ENCODE measurements at places on chromosomes 5 and 9. TPM values are rescaled to one million over a fixed set of nuclear protein-coding genes. Genes with fewer than 3 reads are reported as not detected.

GRCh38 chr5:131607418-131607817 is 27.6 kb downstream of the RAPGEF6 start:
- DNase-seq = no peak

Gene DBH
- 1.0 TPM for polyA plus RNA-seq

GRCh38 chr5:5822729-5823257 is 400.3 kb downstream of the ICE1 start:
- DNase-seq = no peak

DNA sequence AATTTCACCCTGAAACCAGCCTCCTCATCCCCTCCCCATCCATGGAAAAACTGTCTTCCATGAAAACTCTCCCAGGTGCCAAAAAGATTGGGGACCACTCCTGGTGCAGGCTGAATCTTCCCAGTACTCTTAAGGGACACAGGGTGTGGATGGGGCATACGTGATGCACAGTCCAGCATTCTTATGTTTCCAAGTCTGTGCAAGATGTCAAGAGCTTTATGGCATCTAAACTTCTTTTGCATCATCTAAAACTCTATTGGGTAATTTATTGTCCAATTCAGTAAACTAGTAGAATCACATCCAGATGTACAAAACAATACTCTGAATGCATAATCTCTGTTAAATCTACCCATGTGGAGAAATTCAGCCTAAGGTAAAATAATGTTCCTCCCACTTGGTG is 9.3 kb upstream of the FGD3 start:
- no peak for DNase-seq

Gene FGF1
- polyA plus RNA-seq = 17.3 TPM

Gene SLC25A2
- polyA plus RNA-seq = not detected

DNA sequence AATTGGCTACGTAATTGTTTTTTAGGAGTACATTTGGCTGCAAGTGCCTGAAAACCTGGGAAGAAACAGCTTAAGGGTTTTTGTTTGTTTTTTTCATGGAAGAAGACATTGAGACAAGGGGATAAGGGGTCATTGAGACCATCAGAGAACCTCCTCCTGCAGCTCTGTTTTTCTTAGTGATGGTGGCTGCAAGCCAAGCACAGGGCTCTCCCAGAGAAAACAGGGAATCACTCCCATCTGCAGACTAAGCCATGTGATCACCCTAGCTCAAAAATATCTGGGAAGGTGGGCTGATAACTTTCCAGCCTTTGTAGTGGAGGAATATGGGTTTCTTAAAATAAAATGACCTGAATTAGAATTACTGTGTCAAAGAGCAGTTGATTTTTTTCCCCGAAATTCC is 25.1 kb downstream of the PALM2AKAP2 start:
- DNase-seq = no peak

Gene ASTN2
- 17.5 TPM for polyA plus RNA-seq

- DNase-seq = no peak
Observed at GRCh38 chr9:27344776-27345175, 47.8 kb upstream of the EQTN start.

DNA sequence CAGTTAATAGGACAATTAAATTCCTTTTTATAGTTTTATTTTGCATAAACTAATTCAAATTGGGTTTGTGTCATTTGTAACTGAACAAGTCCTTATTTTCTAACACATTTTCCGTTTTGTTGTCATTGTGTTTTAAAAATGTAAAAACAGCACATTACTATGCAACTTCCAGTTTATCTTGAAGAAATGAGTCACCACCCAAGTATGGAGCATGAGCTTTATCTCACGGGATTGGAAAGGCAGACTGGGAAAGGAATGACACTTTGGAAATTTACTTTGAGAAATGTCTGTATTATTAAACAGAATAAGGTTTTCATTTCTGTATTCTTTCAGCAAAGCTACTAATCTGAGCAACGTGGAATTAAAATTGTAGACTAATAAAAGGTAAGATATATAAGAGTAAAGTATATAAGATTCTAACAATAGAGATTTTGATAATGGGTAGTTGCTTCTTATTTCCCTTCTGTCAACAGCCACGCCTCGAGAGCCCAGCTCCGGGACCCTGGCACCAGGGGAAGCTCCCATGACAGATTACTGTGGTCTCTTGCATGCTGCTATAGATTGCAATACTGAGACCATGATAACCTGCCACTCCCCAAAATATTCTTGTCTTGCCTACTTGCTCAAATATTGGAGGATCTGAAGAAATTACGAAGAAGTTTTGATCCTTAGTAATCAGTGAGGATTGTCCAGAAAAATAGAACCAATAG is 433.1 kb downstream of the CHSY3 start:
- DNase-seq = no peak

DNA sequence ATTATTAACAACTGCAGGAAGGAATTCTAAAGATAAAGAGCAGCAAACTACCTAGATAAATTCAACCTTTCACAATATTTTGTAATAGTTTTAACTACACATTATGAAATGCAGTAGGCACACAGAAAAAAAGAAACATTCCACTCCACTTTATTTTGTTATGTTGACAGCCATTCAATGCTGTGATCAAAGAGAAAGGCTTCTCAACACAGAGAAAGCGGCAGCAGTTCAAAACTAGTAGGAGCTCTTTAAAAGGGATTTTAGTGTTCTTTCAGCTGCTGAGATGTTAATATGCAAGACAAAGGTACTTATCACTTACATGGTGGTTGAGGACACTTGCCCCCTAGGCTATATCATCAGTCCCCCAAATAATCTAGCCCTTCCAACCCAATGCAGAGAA is 11.6 kb downstream of the CEMIP2 start:
- no peak for DNase-seq

GRCh38 chr9:97293207-97293721 is 14.2 kb upstream of the CCDC180 start:
- DNase-seq = peak; percentile 34

DNA sequence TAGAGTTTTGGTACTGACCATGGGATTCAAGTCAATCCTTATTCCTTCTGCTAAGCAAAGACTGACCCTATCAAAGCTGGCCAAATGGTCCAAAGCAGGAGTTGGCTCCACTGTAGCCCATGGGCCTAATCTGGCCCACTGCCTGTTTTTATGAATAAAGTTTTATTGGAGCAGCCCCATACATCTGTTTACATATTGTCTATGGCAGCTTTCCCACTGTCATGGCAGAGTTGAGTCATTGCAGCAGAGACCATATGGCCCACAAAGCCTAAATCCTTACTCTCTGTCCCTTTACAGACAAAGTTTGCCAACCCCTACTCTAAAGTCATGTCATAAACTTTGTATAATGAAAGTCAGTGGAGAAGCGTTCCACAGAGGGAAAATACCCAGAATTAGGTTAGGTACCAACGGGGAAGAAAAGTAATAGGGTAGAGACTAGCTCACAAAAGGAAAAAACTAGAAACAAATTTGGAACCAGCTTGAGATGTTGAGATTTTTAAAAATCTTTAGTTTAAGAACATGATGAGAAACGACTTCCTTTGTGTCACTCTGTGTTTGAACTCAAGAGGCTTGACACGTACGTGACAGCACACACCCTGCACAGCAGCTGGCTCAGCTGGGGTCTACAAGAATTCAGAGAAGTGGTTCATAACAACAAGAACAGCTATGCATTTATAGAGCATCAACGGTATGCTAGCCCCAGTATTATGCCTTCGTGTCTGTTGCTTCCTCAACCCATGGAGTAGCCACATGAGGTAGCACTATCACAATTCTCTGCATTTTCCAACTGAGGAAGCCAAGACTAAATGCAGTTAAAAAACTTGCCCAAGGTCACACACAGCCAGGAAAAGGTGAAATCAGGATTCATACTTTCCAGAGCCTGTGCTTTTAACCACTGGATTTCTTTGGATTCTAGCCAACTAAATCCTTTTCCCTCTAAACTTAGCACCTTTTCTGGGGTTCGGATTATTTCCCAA is 198.9 kb upstream of the WWC1 start:
- DNase-seq = no peak

- DNase-seq = no peak
Observed at GRCh38 chr5:98877600-98877999, 51.2 kb downstream of the CHD1 start.

- DNase-seq = no peak
Observed at GRCh38 chr5:135054546-135054945, 20.5 kb upstream of the PITX1 start.

DNA sequence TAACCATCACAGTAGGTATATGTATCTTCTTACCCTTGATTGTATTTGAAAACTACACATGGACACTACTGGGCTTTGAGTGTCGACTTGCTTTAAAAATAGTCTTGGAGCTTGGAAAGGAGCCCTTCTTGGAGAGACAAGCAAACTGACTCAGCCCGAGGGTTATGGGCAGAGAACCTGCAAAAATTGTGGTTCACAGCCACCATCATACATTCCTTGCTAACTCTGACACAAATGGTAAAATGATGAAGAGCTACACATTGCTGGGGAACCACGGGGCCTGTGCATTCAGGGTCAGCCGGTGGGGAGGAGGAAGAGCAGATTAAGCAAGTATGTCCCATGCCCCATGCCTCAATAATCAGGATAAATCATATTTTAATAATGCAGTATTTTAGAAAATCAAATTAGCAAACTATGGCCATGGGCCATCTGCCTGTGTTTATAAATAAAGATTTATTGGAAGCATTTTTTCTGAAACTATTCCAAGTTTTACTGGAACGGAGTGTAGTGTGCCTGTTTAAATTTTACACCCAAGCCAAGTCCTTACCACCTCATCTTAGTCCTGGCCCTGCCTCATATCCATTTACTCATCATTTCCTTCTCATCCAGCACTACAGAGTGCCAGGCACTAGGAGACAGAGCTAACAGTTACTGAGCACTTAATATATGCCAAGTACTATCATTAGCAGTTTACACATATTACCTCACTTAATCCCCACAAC is 195.7 kb downstream of the PALM2AKAP2 start:
- DNase-seq = no peak

DNA sequence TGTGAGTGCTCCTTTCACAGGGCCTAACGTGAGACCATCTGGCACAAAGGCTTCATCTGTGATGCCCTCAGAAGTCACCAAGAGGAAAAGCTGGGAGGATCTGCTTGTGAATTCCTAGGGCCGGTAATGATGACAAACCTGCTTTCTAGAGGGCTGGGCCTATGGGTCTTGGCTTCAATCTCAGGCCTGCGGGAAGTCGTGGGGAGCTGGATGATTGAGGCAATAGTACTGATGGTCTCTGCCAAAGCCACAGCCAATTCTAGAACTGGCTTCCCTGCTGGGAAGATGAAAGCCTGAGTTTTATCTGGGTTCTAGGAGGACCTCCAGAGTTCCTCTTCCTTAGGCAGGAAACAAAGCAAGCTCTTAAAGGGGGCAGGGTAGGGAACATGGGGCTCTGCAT is 102.7 kb downstream of the TMEM215 start:
- DNase-seq = no peak

Gene CKMT2
- 5.7 TPM for polyA plus RNA-seq

- no peak for DNase-seq
Observed at GRCh38 chr5:85441156-85441555, 1056.5 kb upstream of the EDIL3 start.

Gene SLC25A48
- polyA plus RNA-seq = 4.3 TPM

GRCh38 chr9:120510816-120511215 is 69.2 kb downstream of the CDK5RAP2 start:
- DNase-seq = no peak

Gene PAPPA
- polyA plus RNA-seq = 2.9 TPM

DNA sequence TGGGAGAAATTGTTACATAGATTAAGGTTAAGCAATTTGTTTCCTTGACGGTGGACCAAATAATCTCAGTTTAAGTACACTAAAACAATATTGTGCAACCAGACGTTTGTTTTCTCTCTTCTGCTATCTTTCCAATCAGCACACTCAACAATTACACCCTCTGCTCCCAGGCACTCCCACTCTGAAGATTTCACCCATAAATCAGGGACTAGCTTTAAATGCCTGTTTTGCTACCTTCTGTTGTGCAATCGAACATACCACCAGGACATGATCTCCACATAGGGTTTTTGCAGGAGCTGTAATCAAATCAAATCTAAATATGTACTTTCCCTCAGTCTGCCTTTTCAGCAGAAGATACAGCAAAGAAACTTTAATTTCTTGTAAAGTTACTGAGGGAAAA is 405.8 kb upstream of the TLE4 start:
- no peak for DNase-seq
